ENCODE measurements at places on chromosomes 2 and 18.
A peak's percentile ranks its signal among the peaks of the same experiment; 100 is the strongest.

DNA sequence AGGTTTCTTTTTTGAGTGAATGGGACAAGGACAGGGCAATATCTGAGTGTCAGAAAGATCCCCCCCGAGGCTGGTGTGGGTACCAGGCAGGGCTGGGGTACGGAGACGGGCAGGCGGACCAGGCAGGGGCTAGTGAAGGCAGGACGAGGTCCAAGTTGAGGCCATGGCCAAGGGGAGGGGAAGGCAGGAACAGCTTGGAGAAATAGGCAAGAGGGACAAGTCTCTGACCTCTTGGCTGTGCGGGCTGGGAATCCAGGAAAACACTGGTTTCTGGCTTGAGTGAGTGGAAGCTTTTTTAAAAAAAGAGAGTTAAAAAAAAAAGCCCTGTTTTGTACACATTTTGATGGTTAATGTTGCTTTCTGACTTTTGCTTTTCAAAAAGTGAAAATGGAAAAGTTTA is 30.3 kb downstream of the ASAP2 start:
- DNase-seq = no peak

DNA sequence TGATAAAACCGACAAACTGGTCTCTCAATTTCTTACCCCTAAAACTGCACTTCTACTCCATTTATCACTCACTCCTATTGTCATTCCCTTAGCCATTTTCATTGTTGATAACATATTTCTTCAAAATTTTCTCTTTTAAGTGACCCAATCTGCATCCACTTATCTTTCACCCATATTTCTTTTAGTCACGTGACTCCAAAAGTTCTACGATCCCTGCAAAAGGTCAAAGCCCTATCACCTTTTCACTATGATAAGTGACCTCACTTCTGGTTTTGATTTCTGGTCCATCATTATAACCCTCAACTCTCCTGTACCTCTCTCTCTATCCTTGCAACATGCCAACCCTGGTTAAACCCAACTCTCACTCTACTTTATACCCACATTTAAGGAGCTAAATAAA is 49.1 kb downstream of the LRATD1 start:
- no peak for DNase-seq

DNA sequence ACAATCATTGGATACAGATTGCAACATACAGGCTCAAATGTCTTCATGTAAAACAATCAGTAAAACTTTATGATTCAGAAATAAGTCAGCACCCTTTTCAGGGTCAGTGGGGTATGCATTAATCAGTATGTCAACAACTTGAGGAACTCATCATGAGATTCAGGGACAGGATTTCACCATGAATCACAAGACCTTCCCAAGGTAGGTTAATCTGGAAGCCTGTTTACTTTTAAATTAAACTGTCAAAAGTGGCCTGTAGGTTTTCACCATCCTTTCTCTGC is 104.8 kb downstream of the SP100 start:
- DNase-seq = no peak

DNA sequence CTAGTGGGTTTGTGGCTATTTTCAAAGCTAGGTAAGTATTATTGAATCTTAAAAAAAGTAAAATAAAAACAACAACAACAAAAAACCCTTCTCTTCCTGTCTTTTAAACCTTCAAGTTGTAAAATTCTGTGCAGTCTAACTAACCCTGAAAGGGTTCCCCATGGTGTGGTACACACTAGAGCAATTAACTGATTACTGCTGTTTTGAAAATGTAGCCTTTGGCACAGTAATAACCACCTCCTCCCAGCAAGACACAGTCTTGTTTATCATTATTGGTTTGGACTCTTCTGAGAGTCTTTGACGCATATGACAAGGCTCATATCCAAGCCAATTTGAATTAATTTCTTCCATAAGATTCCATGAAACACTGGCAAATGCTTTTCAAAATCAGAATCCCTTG is 2184.6 kb upstream of the PIK3C3 start:
- no peak for DNase-seq

GRCh38 chr2:205695460-205695991 is 13.2 kb downstream of the NRP2 start:
- no peak for DNase-seq

DNA sequence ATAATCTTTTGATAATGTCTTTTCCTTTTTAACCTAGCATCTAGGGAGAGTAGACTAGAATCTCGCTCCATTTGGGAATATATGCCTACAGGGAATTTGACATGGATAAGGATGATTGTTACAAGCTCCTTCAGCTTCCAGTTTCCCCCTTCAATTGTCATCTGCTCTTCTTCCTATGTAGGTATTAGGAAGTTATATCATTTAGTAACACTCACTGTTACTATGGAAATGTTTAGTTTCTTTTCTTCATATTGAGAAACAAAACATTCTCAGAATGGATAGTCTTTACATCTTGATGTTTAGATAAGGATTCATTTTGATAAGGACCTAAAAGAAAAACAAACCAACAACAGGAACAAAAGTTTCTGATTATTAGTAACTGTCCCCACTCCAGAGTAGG is 127.6 kb downstream of the PHLPP1 start:
- DNase-seq = no peak

- no peak for DNase-seq
These were observed 984.6 kb upstream of the CNTNAP5 start for GRCh38 chr2:123040506-123040905.

- DNase-seq = peak; percentile 25
These were observed 32.0 kb downstream of the CENPO start for GRCh38 chr2:24824966-24825882.
